ENCODE measurements at places on chromosomes 12 and 14. TPM values are rescaled to one million over a fixed set of nuclear protein-coding genes. Genes with fewer than 3 reads are reported as not detected.

DNA sequence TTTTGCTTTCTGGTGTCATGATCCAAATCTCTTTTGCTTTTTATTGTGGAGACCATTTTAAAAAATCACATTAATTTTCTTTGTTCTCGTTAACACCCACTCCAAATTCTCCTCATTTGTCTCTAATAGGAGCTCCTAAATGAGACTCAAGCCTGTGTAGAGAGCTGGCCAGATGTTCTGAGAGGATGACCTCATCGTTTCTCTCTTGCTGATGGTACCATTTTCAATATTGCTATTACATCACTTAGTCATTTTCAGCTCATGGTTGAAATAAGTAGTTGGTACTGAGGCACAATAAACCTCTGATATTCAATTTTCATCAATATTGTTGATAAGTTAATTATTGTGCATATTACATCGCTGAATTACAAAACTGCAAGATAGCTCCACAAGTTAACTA is 31.5 kb downstream of the SPTB start:
- no peaks in the 10 kb centered on the region for H3K36me3 ChIP-seq
- no peak overlapping the region for H3K4me3 ChIP-seq
- no peak overlapping the region for H3K27ac ChIP-seq
- peaks cover 5% of the 10 kb centered on the region for H3K4me1 ChIP-seq
- H3K27me3 ChIP-seq: peaks cover 47% of the 10 kb centered on the region

GRCh38 chr14:34330846-34331245 is 131.2 kb downstream of the SPTSSA start:
- H3K4me1 ChIP-seq: peaks cover 12% of the 10 kb centered on the region
- no peak for DNase-seq
- H3K36me3 ChIP-seq: no peaks in the 10 kb centered on the region
- peaks cover 5% of the 10 kb centered on the region for H3K27me3 ChIP-seq

GRCh38 chr14:94158239-94158883 is 15.8 kb upstream of the PPP4R4 start:
- H3K27me3 ChIP-seq: peaks cover 4% of the 10 kb centered on the region
- peaks cover 24% of the 10 kb centered on the region for H3K4me1 ChIP-seq
- H3K27ac ChIP-seq: no peak overlapping the region
- no peak overlapping the region for H3K4me3 ChIP-seq
- H3K36me3 ChIP-seq: no peaks in the 10 kb centered on the region

GRCh38 chr12:95116773-95117172 is 43.4 kb upstream of the NR2C1 start:
- H3K4me1 ChIP-seq: peaks cover 8% of the 10 kb centered on the region
- H3K27ac ChIP-seq: no peak overlapping the region
- no peak for DNase-seq
- peaks cover 2% of the 10 kb centered on the region for H3K27me3 ChIP-seq
- no peaks in the 10 kb centered on the region for H3K36me3 ChIP-seq
- H3K4me3 ChIP-seq: no peak overlapping the region

- H3K36me3 ChIP-seq: no peaks in the 10 kb centered on the region
- no peak for DNase-seq
- H3K4me1 ChIP-seq: peaks cover 7% of the 10 kb centered on the region
- H3K4me3 ChIP-seq: no peak overlapping the region
These were observed 69.2 kb downstream of the SLC41A2 start for GRCh38 chr12:104888892-104889291.

- H3K27ac ChIP-seq: no peak overlapping the region
- H3K36me3 ChIP-seq: peaks cover 12% of the 10 kb centered on the region
- H3K27me3 ChIP-seq: no peaks in the 10 kb centered on the region
These were observed 22.6 kb upstream of the AMIGO2 start for GRCh38 chr12:47102406-47102805.

FAM181A gene
- total RNA-seq: not detected

- H3K4me1 ChIP-seq: no peaks in the 10 kb centered on the region
- no peak overlapping the region for H3K4me3 ChIP-seq
- no peak overlapping the region for H3K27ac ChIP-seq
- H3K27me3 ChIP-seq: peaks cover 33% of the 10 kb centered on the region
- no peaks in the 10 kb centered on the region for H3K36me3 ChIP-seq
- no peak for DNase-seq
These were observed 11.7 kb upstream of the OTX2 start for GRCh38 chr14:56821805-56822610.

CCDC38 gene
- not detected for total RNA-seq
